Activated CD4-positive, alpha-beta T cell treated with anti-CD3 and anti-CD28 coated beads, Interleukin-2, amount 50 U/mL, for 1 hour (primary cell): ENCODE measurements at places on chromosomes 16 and 17.
A peak's percentile ranks its signal among the peaks of the same experiment; 100 is the strongest.

DNA sequence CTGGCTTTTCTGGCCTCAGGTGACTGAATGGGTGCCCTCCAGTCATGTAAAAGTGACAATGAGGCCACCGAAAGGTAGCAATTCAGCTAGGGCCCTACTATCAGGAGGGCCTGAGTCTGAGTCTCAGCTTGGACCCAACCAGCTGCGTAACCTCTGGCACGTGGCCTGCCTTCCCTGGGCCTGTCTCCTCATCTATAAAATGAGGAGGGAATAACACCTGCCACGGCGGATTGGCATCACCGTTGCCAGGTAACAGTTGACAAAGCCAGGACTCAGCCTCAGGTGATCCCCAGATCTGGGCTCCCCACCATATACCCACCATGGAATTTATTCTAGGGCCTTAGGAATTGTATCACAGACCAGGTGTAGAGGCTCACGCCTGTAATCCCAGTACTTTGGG, 217.1 kb downstream of the KATNIP start:
- DNase-seq: no peak

DNA sequence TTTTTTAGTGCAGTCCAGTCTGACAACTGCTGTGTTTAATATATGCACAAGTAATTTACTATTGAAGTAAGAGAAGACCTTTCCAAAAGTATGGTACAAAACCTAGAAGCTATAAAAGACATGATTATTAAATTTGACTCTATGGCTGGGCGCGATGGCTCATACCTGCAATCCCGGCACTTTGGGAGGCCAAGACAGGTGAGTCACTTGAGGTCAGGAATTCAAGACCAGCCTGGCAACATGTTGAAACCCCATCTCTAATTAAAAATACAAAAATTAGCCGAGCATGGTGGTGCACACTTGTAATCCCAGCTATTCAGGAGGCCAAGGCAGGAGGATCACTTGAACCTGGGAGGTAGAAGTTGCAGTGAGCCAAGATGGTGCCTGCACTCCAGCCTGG, 41.4 kb upstream of the VWA3A start:
- no peak for DNase-seq

- DNase-seq: no peak
These were observed at the start of gene P4HB for GRCh38 chr17:81859906-81860755. P4HB (minus strand) TSS chr17:81860535; CDS start chr17:81860471, 64 bp downstream.

DNA sequence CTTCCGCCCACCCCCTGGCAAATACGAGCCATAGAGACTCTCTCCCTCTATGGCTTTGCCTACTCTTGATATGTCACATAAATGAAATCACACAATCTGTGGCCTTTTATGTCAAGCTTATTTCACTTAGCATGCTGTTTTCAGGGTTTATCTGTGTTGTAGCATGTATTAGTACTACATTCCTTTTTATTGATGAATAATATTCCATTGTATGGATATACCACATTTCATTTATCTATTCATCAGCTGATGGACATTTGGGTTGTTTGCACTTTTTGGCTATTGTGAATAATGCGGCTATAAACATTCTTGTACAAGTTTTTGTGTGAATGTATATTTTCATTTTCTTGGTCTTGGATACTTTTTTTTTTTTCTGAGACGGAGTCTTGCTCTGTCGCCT, 37.0 kb upstream of the DHX8 start:
- DNase-seq: no peak

- DNase-seq: no peak
These were observed 478.4 kb downstream of the TOX3 start for GRCh38 chr16:52068447-52069074.

DNA sequence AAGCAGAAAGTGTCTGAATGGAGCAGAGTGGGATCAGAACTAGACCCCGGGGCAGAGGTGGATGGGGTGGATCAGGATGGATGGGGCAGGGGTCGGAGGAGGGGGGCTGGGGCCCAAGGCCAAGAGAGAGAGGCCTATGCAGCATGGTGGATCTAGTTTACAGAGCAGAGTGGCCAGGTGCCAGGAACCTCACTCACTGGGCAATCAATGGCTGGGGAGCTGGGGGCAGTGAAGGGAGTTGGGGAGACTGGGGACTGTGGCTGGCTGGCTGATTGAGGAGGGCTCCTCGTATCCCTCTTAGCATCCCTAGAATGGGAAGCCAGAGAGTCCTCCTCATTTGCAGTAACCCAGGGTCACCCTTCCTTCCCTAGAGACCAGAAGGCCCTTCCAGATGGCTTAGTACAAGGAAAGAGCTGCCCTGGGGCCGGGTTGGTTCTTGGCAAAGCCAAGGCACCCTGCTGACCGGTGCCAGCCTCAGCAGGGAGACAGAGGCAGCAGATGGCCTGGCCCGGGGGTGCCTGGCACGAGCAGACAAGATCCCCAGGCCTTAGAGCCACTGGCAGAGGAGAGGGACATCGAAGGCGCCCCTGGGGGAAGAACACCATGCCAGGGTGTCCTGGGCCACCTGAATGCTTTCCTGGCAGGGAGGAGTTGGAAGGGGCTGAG, 36.8 kb downstream of the SRCIN1 start:
- no peak for DNase-seq

DNA sequence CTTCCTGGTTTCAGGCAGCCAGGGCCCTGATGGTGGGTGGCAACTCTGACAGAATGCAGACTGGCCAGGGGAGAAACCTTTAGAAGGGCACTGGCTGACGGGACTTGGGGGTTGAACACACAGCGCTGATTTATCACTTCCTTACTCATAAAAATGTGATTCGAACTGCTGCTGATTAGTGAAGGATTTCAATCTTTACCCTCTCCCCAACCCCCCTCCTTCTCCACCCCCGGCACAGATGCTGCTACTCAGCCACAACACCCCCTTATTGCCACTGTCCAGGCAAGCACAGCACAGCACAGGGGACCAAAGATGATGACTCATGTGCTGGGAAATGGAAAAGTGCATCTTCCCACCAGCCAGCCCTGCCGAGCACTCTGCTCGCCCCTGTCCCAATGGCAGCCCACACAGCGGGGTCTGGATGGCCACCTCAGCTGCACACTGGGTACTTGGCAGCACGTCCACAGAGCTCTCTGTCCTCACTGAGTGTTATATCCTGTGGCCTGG, 70.1 kb downstream of the SMG6 start:
- no peak for DNase-seq

DNA sequence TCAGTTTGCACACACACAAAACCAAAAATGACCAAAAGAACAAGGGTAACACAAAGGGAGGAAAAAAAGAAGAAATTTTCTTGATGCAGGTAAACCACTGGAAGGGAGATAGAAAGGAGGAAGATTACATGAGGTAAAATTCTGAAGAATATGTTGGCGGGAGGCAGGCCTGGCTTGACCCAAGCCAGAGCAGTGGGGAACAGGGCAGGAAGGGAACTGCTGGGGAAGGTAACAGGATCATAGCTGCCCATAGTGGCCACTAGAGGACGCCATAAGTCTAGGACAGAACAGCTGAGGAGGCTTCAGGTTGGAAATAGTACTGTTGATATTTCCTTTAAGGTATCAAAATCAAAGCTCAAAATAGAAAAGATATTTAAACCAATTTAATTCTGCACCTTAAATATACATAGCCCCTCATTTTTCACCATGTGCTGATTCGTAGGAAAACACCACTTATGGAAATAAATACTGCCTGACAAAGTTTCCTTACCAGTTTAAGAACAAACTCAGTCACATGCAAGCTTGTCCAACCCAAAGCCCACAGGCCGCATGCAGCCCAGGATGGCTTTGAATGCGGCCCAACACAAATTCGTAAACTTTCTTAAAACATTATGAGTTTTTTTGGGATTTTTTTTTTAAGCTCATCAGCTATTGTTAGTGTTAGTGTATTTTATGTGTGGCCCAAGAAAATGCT, 15.5 kb downstream of the VPS35 start:
- peak; percentile 37 for DNase-seq

DNA sequence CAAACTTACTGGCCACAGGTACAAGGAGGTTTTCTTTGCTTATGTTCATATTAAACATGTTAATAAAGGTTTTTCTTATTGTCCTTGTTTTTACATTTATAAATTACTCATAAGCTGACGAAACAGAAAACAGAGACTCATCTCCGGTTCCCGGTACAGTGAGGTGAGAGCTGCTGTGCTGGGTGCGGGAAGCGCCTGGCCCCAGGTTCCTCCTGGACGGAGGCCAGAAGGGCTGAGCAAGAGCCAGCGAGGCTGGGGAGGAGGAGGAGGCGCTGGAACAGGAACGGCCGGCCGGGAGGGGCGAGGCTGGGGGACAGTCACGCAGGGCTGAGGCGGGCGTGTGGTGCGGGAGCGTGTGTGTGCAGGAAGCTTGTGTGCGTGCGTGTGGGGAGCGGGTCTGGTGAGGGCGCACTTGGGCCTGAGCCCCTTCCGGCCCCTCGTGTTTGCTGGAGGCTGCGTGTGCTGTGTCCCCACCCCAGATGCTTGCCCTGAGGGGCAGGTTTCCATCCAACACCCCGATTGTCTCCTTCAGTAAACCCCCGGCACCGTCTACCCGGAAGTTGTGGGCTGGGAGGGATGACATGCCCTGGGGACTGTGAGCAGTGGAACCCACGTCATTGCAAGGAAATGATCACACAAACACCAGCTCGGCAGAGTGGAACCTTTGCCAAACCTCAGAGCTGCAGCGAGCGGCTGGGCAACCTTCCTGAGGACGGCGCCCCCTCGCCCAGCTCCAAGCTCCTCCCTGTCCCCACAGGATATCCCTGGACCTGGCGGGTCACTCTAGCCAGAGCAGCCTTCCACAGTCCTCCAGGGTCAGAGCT, 19.5 kb downstream of the CD7 start:
- DNase-seq: peak; percentile 92

- DNase-seq: no peak
These were observed 56.9 kb downstream of the WIPI1 start for GRCh38 chr17:68400404-68400735.

DNA sequence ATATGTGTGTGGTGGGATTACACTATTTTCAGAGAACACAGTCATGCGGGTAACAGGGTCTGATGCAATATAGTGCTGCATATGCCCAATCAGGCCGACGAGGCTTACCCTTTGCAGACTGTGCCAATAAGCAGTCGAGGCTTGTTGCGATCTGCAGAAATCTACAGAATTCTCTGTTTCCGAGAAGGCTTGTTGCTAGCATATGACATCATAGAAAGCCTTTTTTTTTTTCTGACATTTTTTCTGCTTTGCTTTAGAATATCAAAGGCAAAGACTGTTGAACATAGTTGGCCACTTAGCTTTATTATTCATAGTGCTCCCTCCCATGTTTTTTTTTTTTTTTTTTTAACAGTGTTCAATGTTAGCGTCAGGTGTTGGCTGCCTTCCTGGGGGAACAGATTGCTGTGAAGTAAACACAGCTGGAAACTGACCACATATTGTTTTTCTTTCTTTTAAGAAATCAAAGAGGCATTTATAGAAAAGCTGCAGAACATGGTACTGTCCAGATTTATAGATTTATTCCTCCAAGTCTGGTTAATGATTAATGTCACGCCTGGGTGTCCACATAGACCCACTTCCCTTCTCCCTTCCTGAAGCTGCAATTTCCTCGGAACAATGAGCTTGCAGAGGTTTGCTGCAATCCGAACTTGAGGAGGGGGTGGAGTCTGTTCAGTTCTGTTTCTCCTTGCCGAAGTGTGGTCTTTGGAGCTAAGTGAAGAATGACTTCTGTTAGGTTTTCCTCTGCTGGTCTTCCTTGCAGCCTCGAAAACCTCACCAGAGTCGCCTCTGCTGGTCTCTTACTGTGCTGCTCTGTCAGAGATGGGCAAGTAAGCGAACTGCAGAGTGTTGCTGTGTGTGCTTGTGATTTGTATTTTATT, 87.3 kb downstream of the MAP2K6 start:
- DNase-seq: no peak

DNA sequence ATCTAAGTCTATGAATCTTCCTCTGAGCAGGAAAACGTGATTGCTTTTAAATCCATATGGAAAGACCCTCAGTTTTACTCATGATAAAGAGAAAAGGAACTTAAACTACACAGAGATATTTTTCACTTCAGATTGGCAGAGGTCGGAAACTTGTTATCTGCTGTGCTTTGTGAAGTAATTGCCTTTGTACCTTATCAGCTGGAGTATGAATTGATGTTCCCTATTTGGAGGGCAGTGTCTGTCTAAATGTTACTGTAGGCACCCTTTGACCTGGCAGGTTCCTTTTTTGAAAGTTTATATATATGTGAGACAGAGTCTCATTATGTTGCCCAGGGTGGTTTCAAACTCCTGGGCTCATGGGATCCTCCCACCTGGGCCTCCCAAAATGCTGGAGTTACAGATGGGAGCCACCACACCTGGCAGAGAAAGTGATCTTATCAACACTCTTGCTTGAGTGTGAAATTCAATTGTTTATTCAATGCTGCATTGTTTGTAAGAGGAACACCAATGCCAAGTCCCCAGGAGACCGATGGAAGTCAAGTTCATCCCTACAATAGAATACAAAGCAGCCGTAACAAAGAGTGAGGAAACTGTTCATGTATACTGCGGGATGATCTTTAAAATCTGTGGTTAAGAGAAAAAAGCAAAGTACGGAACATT, 52.3 kb downstream of the ABCC1 start:
- no peak for DNase-seq

DNA sequence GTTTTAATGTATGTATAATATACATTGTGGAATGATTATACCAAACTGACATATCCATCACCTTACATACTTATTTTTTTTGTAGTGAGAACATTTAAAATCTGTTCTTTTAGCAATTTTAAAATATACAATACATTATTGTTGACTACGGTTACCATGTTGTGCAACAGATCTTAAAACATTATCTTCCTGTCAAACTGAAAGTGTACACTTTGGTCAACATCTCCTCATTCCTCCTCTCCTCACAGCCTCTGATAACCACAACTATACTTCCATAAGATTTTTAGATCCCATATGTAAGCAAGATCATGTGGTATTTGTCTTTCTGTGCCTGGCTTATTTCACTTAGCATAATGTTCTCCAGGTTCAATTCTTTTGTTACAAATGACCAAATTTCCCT, 7.5 kb upstream of the DNAJA2 start:
- DNase-seq: no peak

DNA sequence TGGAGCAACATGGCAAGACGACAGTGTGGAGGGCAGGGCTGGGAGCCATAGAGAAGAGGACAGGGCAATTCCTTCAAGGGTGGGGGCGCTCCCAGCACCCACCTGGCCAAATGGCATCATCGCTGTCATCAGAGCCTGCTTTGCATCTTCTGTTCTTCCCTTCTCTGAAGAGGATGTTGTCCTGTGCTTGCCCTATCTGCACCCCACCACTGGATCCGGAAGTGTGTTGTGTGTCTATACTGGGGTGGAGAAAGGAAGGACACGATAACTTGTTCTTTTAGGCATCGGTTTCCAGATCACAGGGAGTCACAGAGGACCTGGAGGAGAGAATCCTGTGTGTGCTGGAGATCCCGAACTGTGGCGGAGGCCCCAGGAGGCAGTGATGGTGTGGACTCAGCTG, 25.7 kb upstream of the ANKRD40CL start:
- no peak for DNase-seq

GRCh38 chr16:23434380-23434779, 18.6 kb downstream of the COG7 start:
- no peak for DNase-seq

GRCh38 chr17:55576237-55576995, 65.2 kb upstream of the SMIM36 start:
- DNase-seq: no peak
